ENCODE measurements at places on chromosomes 2 and 18.

DNA sequence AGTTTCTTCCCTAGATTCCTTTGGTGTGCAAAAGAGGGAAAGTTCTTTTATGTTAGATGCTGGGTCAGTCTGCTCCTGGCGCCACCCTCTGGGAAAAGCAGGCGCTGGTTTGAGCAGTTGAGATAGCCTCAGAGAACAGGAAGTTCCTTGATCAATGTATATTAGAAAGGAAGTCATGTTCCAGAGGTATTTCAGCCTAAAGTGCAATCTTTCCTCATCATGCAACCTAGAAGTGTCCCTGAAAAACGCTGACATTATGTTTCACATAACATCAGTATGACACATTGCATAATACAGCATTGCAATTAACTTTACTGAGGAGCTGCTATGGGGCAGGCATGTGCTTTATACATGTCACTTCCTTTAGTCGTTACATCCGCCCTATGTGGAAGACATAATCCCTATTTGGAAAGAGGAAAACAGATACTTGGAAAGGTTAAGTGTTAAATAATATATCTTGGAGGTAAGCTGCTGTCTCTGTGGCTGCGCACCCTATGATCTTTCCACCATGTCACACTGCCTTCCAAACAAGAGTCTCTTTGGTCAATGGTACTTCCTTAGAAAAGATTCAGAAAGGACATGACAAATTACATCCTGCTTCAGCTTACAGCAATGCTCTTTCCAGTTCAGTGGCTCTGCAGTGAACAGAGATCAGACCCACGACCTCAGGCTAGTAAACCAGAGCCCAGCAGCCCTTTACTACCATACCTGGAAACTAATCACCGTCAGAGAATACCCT is 369.7 kb downstream of the RAD51AP2 start:
- DNase-seq, result peak; percentile 1

- DNase-seq, result no peak
These were observed 63.4 kb downstream of the BIN1 start for GRCh38 chr2:127043367-127044164.

DNA sequence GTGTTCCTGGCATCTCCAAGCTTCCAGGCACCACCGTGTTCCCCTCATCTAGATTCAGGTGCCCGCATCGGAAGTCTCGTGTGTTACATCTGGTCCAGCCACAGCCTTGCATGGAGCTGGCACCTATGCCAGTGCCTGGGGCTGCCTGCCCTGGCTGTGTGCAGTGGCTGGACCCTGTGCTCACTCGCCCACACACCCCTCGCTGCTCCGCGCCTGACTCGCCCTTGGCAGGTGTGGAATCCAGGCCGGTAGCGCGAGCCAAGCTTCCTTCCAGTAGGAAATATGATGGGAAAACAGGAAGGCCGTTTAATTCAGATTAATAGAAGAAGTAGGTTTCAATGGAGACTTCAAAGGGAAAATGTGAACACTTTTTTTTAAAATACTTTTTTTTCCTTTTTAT is 78.0 kb downstream of the PTPN4 start:
- DNase-seq, result no peak

GRCh38 chr2:148917431-148917830 is 42.4 kb downstream of the KIF5C start:
- DNase-seq, result no peak

- DNase-seq, result no peak
These were observed 41.8 kb downstream of the KCTD18 start for GRCh38 chr2:200467806-200468681.

- no peak for DNase-seq
These were observed 27.5 kb upstream of the FAHD2A start for GRCh38 chr2:95374921-95375471.

Data from fibroblast of the conjunctiva (primary cell).